ENCODE measurements at places on chromosomes 12 and 14.

DNA sequence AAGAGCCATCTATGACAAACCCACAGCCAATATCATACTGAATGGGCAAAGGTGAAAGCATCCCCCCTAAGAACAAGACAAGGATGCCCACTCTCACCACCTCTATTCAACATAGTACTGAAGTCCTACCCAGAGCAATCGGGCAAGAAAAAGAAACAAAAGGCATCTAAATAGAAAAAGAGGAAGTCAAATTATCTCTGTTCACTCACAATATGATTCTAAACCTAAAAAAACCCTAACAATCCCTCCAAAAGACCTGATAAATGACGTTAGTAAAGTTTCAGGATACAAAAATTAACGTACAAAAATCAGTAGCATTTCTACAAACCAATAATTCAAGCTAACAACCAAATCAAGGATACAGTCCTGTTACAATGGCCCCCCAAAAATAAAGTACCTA is 26.9 kb downstream of the MDM1 start:
- H3K27me3 ChIP-seq: no peaks in the 10 kb centered on the region
- no peak overlapping the region for H3K27ac ChIP-seq
- H3K4me3 ChIP-seq: no peak overlapping the region
- no peaks in the 10 kb centered on the region for H3K4me1 ChIP-seq
- peaks cover 6% of the 10 kb centered on the region for H3K36me3 ChIP-seq
- DNase-seq: no peak

DNA sequence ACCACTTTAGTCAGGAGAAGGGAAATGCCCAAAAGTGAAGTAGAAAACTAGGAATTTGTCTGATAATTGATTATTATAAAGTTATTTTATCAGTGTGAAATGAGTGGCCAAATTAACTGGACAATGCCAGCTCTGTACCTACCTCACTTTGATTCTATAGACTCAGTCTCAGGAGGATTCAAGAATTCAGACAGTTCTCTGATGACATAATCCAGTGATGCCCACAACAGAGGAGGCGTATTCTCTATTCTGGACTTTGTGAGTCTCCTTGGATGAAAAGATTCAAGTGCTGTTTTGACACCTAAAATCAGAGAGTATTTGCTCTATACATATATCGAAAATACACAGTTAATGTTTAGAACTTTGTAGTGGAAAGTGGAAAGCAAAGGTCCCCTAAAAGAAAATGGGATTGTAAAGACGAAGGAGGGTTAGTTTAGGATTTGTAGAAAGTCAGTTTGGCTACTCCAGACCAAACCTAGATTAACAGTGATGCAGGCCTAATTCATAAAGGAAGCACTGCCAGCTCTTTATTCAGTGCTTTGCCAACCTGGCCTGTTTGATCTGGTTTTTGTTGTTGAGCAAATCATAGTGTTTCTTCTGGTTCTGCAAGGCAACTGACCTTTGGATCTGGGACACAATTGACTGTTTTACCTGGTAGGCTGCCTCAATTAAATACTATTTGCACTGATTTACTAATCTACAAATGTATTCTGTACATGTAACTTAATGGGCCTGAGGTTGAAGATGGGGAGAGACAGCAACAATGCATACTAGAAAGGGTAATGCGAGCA is 67.4 kb downstream of the DAD1 start:
- H3K27ac ChIP-seq: no peak overlapping the region
- H3K4me1 ChIP-seq: no peaks in the 10 kb centered on the region
- no peak for DNase-seq

DNA sequence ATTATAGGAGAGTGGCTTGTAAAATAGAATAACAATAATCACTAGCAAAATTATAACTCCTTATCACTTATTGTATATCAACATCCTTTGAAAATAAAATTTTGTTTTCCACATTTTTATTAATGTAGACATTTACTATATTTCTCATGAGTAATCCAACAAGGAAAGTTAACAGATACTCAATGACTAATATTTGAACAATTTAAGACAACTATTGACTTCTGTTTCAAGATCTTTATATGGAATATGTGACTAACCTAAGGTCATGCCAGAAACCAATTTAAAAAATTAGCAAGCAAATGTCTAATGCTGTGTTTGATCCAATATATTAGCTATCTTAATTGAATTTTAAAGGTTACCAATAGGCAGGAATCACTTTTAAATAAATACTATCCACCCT is 638.5 kb upstream of the FLRT2 start:
- no peaks in the 10 kb centered on the region for H3K27me3 ChIP-seq
- peaks cover 24% of the 10 kb centered on the region for H3K36me3 ChIP-seq
- no peak overlapping the region for H3K4me3 ChIP-seq
- peaks cover 2% of the 10 kb centered on the region for H3K4me1 ChIP-seq
- no peak overlapping the region for H3K27ac ChIP-seq
- DNase-seq: no peak

DNA sequence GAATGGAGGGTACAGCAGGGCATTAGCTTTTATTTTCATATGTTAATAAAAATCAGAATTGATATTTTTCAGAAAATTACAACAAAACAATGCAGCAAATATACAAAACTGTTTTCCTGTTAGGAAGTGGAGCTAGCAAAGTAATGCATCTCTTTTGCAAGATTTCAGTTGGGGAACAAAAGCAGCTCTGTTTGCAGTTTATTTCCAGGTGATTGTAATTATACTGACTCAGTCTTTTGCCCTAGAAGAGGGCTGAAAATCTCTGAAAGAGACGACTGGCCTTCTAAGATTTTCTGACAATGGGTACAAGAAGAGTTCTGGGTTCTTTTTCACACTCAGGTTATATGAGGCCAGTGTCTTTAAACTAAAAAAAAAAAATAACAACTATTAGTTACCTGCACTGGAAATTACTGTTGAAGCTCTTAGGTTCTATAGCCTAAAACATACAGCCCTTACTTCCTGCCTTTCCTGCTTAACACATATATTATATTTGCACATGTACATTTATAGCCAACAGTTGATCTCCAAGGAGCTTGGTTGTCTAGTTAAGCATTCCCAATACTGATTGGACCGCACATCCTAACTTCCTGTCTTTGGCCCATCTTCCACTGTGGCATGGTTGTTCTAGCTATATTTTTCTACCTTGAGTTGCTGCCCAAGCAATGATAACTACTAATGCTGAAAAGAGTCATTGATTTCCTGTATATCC is 199.1 kb upstream of the KRR1 start:
- no peak overlapping the region for H3K4me3 ChIP-seq
- H3K27ac ChIP-seq: no peak overlapping the region
- no peaks in the 10 kb centered on the region for H3K27me3 ChIP-seq

- H3K4me1 ChIP-seq: peaks cover 3% of the 10 kb centered on the region
- no peak overlapping the region for H3K27ac ChIP-seq
- no peaks in the 10 kb centered on the region for H3K36me3 ChIP-seq
- DNase-seq: no peak
- no peak overlapping the region for H3K4me3 ChIP-seq
Observed at GRCh38 chr14:75120541-75121291, 6.1 kb downstream of the NEK9 start.

All from glutamatergic neuron (in vitro differentiated cells).